ENCODE measurements at places on chromosomes 11 and 22. TPM values are rescaled to one million over a fixed set of nuclear protein-coding genes. Genes with fewer than 3 reads are reported as not detected.

DNA sequence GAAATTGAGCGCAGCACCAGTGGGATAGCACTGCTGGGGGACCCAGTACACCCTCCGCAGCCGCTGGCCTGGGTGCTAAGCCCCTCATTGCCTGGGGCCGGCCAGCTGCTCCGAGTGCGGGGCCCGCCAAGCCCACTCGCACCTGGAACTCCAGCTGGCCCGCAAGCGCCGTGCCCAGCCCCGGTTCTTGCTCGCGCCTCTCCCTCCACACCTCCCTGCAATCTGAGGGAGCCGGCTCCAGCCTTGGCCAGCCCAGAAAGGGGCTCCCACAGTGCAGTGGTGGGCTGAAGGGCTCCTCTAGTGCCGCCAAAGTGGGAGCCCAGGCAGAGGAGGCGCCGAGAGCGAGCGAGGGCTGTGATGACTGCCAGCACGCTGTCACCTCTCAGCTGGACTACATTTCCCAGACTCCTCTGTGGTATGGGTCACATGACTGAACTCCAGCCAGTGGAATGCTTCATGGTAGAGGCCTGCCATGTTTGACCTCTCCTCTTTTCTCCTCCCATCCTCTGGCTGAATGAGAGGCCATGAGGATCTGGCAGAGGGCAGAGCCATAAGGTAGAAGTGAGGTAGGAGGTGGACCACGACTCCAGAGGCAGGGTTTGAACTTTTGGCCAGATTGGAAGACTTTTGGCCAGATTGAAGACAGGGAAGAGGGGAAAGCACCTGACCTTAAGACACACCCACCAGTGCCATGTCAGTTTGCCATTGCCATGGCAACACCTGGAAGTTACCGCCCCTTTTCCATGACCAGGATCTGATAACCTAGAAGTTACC is 6.2 kb downstream of the MRGPRD start:
- DNase-seq, result no peak

Gene RTN4R
- total RNA-seq, result 7.1 TPM

Gene AHNAK
- 909 TPM for total RNA-seq

Gene HBD
- not detected for total RNA-seq

GRCh38 chr11:64758330-64759079 is 1.3 kb downstream of the PYGM start:
- DNase-seq, result no peak

DNA sequence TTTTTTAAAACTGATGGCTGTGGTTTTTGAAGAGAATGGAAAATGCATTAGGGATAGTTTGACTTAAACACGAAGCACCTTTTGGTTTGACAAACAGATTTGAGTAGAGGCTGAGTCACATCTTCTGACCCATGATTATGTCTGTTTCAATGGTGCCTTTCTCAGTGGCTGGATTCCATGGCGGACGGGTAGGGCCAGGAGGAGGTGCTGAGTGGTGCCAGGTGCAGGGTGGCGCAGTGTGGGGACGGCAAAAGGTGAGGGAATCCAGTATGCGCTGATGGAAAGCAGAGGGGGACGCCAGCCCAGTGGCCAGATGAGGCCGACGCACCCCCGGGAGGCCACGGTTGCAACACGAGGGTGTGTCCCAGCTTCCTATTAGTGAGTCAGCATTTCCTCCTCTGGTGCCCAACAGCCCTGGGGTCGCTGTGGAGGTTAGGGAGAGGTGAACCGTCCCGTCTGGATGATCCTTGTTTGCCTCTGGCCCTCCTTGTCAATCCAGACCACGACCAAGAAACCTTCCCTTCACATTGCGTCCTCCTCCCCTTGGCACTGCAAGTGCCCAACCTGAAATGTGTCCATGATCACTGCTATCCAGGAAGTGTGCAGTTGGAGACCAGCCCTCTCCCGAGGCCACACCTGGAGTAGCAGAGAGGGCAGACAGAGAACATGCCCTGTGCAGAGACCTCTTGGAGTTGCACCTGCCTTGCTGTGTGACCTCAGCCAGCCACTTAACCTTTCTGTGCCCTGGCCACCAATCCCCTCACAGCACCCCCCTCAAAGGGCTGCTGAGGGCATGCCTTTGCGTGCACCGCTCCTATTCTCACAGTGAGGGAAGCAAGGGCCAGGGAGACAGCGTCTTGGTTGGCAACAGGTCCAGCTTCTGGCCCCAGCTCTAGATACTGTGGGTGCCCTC is 32.5 kb upstream of the ATXN10 start:
- no peak for DNase-seq

Gene MPEG1
- total RNA-seq, result 7.5 TPM

Gene TRMT2A
- 40.4 TPM for total RNA-seq

Gene KCNJ4
- total RNA-seq, result not detected

Gene TRIM3
- total RNA-seq, result 21.1 TPM

GRCh38 chr11:132358573-132358953 is 988.1 kb downstream of the NTM start:
- no peak for DNase-seq

Gene HEPHL1
- total RNA-seq, result not detected

Gene SLN
- total RNA-seq, result 2,034 TPM

Gene CASTOR1
- total RNA-seq, result 3.4 TPM

- DNase-seq, result no peak
Observed at GRCh38 chr11:103798446-103798845, 238.0 kb upstream of the DDI1 start.

Gene TENM4
- 63.7 TPM for total RNA-seq
